ENCODE measurements at places on chromosomes 7 and 10.

DNA sequence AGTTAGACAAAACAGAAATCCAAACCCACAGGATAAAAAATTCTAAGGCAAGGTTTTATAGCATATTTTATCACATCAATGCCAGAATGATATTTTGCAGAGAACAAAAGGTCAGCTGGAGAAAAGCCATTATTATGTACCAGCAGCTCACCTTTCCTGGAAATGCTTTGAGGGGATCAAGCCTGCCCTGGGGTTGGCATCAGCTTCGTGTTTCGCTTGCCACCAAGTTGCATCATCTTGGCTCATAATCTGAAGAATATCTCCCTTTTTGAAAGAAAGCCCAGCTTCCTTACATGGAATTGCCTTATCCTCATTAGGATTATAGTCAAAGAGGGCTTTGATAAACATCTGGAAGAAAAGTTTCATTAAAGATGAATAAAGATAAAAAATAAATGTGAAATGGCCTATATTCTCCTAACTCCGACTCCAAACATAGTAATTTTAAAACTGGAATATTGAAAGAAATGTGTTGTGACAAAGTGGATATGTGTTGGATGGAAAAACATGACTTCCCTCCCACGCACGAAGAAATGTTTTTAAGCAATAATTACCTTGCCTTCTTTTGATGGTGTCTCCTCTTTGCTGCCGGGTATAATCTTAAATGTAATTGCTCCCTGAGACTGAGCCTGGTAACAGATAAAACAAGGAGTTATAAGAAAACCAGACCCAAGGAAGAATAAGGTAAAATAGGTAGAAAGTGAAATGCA lies 121.3 kb upstream of the ODAD2 start:
- no peak for DNase-seq

GRCh38 chr10:89252225-89252585 lies 630 bp upstream of the LIPA start:
- no peak for DNase-seq

- DNase-seq, result no peak
These were observed 8.2 kb downstream of the TWIST1 start for GRCh38 chr7:19109000-19109946.

DNA sequence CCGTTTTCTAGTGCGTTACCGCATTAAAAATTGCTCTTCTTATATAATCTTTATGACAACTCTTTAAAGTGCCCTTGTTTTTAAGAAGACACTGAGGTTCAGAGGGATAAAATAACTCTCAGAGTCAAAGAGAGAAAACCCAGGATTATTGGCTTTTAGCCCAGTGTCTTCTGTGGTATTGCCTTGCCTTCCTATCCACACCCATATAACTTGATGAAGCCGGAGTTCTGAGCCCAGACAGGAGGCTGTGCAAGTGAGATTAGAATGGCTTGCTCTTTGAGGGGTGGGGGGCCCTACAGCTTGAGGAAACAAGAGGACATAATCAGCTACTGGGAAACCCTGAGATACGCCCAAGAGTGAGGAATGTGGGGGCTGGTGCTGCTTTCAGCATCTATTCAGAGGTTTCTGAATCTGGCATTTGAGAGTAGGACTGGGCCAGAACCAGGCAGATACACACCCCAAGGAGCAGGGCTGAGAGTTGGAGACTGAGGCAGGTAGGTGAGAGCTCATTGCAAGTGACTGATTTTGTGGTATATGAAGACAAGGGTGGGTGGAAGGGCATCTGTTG lies 2.3 kb downstream of the PRXL2A start:
- DNase-seq, result no peak

- DNase-seq, result no peak
These were observed 94.2 kb downstream of the POLL start for GRCh38 chr10:101493782-101494281.

DNA sequence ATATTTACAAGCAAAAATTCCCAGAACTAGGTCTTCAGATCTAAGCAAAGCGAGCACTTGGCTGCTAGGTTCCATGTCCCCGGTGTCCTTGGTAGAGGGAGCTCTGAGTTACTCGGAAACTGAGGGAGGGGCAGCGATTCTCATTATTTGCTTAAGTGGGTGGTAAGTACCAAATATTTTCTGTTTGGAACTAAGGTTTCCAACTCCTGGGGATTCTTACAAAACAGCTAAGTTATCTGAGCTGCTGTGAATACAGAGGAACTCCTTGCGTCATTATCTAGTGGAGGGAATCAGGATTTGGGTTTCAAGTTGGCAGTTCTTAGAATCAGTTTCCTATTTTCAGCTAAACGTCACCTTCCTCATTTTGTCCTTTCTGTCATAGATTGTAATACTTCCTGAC lies 76.8 kb upstream of the IKZF1 start:
- DNase-seq, result no peak

GRCh38 chr7:3089493-3089892 lies 45.8 kb upstream of the CARD11 start:
- DNase-seq, result no peak

DNA sequence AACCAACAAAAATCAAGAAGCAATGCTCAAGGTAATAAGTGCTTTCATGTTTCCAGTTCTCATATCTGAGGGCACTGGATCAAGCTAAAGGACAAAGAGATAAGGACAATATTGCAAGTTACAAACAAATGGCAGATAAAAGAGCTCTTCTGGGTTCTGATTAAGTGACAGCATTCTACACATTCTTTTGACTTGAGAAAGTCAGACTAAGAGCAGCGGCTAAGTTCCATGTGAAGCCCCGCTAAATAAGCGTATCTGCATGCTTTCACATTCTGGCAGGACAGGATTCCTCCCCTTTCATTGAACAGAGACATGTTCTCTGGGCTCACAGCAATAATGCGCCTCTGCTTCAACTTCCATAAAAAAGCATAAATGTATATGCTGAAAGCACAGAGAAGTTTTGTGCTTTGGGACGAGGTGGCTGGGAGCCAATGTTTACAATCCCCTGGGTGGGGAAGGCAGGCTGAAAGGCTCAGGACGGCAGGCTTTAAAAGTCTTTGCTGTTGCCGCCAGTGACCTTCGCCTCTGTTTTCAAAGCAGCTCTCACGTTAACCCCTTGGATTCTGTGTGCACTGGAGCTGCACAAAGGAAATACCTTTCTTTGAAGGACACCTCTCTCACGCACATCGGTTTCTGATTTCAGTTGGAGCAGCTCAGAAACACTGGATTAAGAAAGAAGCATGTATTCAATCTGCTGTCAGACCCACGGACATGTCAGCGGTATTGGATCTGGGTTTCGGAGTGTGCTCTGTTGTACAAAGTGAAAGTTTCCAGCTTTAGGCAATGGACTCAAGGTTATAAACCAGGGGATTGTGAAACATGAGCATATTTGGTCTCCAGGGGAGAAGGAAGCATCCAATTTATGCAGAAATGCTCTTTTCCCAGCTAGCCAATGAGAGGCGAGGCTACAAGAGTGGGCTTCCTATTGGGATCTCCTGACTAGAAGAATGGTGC lies 105.4 kb upstream of the FAM133B start:
- DNase-seq, result no peak

DNA sequence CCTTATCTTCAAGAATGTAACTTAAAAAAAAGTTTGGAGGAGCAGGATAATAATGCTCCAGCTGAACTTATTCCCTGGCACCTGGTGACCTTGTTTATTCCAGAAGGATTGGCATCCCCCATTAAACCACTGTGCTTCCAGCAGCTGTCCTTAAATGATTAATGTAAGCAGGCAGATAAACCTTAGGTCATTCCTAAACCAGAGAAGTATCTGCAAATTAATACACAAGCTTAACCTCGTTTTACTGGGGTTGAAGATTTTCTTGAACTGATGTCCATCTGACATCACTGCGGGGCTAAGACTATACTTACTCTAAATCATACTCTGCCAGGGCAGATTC lies 116.1 kb upstream of the PALS2 start:
- DNase-seq, result no peak

GRCh38 chr10:5293691-5294550 lies 70.8 kb upstream of the UCN3 start:
- DNase-seq, result no peak

GRCh38 chr7:112005205-112005775 lies 200.9 kb downstream of the DOCK4 start:
- no peak for DNase-seq

DNA sequence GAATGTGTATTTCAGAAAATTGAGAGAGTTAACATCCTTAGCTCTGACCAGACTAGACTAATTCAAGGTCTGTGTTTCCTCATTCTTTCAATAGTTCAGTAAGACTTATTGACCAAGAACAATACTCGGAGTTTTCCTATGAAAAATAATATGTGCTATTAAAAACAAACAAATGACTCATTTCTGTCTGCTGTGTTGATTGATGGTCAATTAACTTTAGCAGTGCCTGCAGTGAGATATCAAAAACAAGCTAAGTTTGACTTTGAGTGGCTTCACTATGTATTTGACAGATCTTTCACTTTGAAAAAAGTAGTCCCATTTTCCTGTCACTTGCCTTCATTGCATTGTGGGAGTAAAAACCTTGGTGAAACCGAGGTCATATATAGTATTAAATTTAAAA lies 91.0 kb downstream of the GNAT3 start:
- DNase-seq, result no peak

DNA sequence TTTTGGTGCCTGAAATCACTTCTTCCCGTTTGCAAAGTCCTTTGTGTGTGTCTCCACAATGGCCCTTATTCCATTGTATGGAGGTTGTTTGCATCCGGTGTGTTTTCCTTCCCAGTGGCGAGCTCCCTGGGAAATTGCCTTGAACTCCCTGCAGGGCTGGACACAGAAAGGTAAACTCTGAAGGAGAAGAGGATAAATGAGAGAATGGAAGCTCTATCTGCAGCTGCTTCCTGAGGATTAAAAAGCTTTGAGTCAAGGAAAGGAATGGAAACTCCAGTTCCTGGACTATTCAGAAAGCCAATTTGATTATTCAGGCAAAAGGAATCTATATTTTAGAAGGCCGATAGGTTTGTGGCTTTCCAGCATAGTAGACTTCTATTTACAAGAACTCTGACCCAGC lies 4.4 kb upstream of the GRK5 start:
- no peak for DNase-seq

DNA sequence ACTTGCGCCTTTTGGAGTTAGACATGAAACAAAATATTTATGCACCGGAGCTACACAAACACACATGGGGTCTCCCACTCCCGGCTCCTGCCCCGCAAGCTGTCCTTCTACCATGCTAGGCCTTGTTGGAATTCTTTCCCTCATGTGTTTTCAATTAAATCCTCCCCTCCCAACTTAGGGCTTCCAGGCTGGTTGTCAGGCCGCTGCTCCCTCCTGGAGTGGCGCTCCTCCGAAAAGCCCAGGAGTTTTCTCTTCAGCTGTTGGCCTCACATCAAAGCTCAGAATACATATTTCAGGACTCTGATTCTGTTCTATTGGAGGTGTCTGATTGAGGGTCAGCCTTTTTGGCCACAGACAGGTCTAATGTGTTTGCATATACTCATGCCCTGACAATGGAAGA lies 113.3 kb downstream of the FANK1 start:
- no peak for DNase-seq

- no peak for DNase-seq
These were observed 49.5 kb downstream of the CHN2 start for GRCh38 chr7:29243910-29244655.

DNA sequence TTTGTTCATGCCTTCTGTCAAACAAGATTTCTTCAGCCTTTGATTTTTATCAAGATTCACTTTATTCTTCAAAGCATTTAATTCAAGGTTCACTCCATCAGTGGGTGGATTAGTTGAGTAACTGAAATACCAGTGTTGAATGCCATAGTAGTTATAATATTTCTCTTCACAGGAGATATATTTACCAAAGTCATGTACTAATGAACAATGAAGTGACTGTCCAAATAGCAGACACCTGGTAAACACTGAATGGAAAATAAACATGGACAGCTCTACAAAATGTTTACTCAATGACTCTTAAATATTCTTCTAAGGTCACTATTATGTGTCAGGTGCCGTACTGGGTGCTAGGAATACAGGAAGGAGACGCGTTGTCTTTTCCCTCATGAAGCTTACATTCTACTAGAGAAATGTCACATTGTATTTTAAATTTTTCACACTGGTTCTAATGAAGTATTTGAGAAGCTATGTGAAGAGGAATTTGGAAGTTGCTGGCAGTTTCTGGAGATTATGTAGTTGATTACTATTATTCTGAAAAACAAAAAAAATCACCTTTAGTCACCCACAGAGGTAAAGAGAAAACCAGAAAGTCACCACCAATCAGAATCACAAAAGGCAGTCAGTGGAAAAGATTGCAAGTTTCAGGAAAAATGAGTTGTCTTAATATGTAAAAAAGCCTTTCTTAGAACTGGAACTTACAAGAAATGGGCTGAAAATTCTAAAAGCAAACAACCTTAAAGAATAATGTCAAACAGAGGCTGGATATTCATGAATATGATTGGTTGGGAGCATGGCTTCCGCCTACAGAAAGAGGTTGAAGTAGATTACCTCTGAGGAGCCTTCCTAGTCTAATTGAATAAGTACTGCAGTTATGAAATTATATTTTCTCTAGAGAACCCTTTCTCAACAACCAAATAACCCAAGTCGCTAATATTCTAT lies 84.5 kb downstream of the RTKN2 start:
- no peak for DNase-seq

GRCh38 chr10:16816171-16816570 lies 1.1 kb downstream of the RSU1 start:
- no peak for DNase-seq

GRCh38 chr7:4828720-4829383 lies 33.0 kb downstream of the PAPOLB start:
- no peak for DNase-seq
